ENCODE measurements at places on chromosomes 16 and 17.

DNA sequence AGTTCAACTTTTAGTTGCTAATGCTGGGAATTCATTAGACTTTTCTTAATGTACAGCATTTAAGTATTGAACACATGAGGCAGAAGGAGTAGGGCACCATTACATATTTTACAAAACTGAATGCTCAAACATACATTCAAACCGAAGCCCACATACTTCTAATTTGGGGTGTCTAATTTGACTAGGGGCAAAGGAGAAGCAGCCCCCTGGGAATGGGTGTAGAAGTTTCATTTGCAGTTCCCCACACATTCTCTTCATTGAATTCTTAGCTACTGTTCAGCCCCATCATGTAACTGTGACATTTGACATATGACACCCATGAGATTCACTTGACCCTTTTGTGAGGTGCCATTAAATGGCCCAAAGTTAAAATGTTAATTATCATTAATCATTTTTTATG is 16.4 kb downstream of the IRX6 start:
- no peak for DNase-seq

DNA sequence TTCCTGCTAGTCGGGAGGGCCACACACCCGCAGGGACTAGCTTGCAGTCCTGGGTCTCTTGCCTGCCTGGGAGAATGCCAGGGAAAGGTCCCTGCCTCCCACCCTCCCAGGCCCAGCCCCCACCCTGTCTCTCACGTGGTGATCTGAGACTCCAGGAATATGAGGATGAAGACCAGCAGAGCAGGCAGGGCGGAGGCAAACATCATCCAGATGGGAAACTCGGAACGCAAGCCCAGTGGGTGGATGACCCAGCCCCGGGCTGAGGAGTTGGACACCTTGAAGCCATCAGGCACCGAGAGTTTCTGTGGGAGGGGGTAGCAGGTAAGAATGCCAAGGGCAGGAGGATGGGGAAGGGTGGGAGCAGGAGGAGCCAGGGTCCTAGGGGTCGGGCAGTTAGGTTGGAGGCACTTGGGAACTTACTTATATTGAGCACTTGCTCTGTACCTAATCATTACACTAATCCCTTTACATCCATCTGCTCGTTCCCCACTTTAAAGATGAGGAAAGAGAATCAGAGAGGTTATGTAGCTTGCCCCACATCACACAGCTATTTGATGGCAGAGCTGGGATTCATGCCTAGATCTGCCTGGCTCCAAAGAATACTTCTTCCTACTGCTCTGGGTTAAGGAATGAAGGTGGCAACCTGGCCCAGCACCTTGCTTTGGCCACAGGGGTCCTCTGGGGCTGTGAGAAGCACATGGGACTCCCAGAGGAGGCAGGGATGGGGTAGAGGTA is 13.4 kb downstream of the SLC4A1 start:
- no peak for DNase-seq

DNA sequence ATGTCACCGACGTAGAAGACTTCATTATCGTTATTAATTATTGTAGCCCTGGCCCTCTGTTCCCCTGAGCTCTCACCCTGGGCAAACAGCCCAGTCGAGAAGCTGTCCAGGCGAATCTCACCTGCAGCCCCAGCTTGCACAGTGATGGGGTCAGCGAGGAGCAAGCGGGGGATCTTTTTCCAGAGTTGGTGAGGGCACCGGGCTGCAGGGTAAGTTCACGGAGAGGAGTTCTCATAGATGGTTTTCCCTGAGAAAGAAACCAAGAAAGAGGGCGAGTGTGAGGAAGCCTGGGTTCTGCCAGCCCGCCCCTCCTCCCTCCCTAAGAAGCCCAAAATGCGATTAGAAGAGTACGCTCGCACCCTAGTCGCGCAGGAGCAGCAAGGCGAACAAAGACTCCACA is 436 bp downstream of the SPAG5 start:
- DNase-seq = no peak

DNA sequence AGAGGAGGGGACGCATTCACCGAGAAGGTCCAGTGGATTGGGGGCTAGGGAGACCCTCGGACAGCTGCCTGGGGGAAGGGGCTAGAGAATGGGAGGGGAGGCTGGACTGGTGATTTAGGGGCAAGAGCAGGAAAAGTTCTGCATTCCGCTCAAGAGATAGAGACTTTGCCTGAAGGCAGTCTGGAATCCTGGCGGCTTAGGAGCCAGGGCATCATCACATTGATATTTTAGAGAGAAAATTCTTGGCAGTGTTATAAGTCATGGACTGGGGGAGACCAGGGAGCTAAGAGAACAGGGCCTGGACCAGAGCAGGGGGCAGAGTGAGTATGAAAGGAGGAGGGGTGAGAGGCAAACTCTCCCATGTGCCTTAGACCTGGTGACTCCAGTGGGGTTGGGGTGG is 35.8 kb downstream of the MSI2 start:
- DNase-seq = no peak

Data from CD4-positive, alpha-beta T cell treated with Interleukin-6 at 100 ng/mL for 8 hours (primary cell).